ENCODE measurements at places on chromosomes 11 and 22. TPM values are rescaled to one million over a fixed set of nuclear protein-coding genes. Genes with fewer than 3 reads are reported as not detected.

The CHADL gene
- total RNA-seq, result 12.6 TPM

The SCGB2A2 gene
- total RNA-seq, result not detected

The DMC1 gene
- 1.8 TPM for total RNA-seq

The XKR3 gene
- not detected for total RNA-seq

The SMTNL1 gene
- not detected for total RNA-seq

The CHRM1 gene
- total RNA-seq, result not detected

The OLFML1 gene
- total RNA-seq, result 10.2 TPM

The BCO2 gene
- total RNA-seq, result 6.6 TPM

The GSTT4 gene
- not detected for total RNA-seq

The OR4C5 gene
- total RNA-seq, result not detected

The NFAM1 gene
- total RNA-seq, result 2.1 TPM

The OR10G4 gene
- not detected for total RNA-seq

The OR2AG1 gene
- total RNA-seq, result not detected

Data from gastroesophageal sphincter (tissue), 4 donors.